ENCODE measurements at places on chromosomes 16 and 17.

DNA sequence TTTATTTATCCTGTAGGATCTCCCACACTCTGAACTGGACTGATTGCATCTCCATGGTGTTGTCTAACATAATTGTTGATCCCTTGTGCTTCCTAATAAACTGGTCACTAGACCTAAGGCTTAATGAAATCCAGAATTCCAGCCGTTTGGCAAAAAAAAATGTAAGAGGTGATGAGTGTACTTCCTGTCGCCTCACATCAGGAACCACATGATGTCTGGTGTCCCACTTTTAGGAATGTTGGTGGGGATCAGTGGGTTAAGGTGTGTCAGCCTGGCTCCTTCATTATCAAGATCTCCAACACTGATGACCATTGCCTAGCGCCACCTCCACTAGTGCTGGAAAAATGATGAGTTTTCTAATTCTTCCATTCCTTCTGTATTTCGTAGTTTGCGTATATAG lies 18.6 kb upstream of the LONP2 start:
- DNase-seq, result no peak

- no peak for DNase-seq
These were observed 88.8 kb upstream of the EEF2KMT start for GRCh38 chr16:5186381-5186903.

DNA sequence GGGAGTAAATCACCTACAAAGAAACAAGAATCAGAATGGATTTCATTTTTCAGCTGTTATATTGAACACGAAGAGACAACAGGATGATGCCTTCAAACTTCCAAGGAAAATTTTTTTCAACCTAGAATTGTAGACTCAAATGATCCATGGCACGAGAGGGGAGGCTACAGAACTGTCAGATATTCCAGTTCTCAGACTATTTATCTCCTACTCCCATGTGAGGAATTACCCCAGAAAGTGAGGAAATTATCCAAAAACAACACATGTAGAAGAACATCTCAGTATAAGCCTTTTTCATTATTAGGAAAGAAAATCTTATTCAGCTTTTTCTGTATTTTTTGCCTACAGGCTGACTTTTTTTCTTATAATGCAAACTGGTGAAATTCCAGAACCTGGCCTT lies 5.5 kb upstream of the ASGR2 start:
- DNase-seq, result no peak

GRCh38 chr16:75319513-75320411 lies 68.3 kb upstream of the BCAR1 start:
- peak; percentile 68 for DNase-seq

- no peak for DNase-seq
These were observed 113.2 kb downstream of the CCDC182 start for GRCh38 chr17:57631871-57632270.

DNA sequence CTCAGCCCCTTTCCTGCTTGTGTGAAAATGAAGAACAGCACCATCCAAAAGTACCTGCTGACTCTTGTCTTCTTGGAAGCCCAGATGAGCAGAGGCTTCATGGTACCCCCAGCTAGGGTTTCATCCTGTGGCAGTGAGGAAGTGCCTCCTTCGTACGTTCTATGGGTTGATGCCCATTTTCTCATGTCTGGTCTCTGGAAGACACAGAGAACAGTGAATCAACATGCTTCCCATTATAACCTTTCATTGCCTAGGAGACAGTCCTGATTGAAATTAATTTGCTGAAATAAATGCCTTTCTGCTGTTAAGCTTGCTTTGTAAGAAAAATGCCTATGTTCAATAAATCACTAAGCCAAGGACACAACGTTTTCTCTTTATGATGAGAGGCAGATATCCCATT lies 36.5 kb downstream of the RCVRN start:
- DNase-seq, result no peak

DNA sequence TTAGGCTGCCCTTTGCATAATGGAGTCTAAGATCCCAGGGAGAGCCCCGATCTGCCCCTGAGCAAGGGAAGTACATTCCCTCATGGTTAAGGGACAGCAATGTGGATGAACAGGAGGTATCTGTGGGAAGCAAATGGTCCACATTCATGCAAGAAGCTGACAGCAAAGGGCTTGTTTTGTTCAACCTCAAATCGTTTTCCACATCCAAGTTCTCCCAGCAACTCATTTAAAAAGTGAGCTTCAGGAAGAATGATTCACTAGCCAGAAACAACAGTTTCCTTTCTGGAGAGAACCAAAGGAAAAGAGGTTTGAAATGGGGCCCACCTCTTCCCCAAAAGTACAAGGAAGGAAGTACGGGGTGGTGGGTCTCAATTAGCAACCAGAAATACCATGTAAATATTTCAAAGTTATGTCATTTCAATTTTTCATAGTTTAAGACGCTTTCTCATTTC lies 9.4 kb downstream of the HSPB9 start:
- DNase-seq, result no peak

- DNase-seq, result no peak
These were observed 6.7 kb downstream of the ITGA3 start for GRCh38 chr17:50062293-50063243.

GRCh38 chr17:83053021-83053681 lies 26.3 kb upstream of the METRNL start:
- DNase-seq, result no peak

- no peak for DNase-seq
These were observed 89.9 kb upstream of the CIBAR2 start for GRCh38 chr16:85202051-85202601.

GRCh38 chr17:77329741-77330531 lies 189.2 kb downstream of the SEC14L1 start:
- no peak for DNase-seq
